ENCODE measurements at places on chromosomes 12 and 14.

GRCh38 chr14:104393898-104394381, 185.6 kb upstream of the C14orf180 start:
- no peak for DNase-seq

DNA sequence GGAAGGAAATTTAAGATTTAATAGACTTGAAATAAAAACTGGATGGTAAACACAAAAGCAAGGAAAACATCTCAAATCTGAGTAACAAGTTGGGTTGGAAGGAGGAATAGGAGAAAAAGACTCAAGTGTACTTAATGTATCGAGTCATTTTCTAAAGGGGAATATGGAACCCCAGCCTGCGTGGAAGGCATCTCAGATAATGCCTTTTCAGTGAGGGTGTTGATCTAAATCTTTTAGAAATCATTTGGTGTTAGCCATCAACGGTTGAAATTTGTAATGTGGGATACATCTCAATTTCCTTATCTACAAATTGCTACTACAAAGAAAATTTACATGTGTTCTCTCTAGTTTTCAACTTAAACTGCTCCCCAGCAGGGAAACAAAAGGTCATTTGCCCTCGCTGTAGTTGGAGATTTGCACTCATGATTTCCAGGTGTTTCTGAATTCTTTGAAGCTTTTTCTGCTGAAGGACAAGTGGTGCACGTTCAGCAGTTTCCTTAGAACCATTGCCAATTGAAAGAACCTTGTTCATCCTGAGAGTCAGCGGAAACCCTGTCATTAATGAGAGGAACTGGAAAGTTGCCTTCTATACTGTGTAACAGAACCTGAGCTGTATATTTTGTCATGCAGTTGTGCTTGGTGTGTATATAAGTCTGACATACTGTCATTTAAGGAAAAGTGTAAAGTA, 2.2 kb downstream of the PCBP2 start:
- DNase-seq: no peak

DNA sequence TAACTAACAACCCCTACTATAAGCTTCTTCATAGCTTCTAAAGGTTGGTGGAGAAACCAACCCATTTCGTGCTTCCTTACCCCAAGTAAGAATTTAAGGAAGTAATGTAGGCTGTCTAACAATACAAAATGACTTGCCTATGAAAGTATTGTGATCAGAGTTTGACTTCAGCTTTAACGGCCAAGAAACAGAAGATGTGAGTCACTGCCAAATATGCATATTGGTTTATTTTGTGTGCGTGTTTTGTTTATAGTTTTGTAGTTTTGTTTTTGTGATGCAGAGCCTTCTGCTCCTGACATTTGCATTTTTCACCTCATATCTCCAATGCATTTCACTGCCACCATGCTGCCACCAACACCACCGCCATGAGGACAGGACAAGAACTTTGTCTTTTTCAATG, 146.0 kb downstream of the FBXL14 start:
- no peak for DNase-seq

GRCh38 chr12:130162267-130162666, at the start of gene FZD10:
Gene FZD10, plus strand, starts transcription at chr12:130162464. Its CDS starts 479 bp downstream, at chr12:130162943.
- DNase-seq: no peak

DNA sequence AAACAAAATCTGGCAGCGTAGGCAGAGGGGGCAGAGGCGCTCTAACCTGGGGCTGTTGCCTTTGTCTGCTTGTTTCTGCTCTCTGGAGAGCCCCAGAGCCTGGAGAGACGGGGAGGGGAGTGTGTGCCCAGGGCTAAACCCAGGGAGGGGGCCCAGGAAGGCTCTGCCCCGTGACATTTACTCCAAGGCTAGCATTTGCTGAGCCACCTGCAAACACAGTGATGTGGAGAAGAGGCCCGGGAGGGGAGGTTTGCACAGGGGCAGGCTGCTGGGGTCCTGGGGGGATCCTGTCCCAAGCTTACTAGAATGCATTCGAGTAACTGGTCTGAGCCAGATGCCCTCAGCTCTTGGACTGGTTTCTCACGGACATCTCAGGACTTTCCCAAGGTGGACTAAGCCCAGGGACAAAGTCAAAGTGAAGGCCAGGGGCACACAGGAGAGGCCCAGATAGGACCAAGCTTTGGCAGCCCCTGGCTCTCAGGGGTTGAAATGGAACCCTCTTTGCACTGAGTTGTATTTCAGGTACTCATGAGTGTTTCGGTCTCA, 12.0 kb downstream of the MEG3 start:
- DNase-seq: no peak

DNA sequence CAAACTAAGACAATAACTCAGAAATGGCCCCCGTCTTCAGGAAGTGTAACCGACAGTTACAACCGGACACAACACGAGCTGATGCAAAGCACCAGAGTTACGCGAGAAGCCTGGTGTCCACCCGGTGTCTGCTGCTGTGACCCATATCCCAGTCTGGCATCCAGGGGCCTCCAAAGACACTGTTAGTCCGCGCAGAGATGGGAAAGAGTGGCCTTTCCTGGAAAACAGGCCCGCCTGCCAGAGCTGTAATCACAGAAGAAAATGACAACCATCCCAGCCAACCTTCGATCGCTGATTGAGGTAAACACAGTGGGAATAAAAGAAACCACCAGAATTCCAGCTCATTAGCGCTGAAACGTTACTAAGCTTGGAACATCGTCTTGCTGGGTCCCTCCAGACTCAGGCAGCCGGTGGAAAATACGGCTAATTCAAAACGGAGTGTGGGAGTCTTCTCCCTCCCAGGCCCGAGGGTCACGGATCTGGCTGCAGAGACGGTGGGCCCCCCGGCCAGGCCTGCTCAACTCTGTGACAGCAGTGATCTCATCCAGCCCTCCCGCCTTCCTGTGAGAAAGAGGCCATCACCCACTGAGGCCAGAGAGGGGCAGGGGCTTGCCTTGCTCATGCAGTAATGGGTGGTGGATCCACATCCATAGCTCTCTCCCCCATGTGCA, 273.9 kb upstream of the RTL1 start:
- no peak for DNase-seq

DNA sequence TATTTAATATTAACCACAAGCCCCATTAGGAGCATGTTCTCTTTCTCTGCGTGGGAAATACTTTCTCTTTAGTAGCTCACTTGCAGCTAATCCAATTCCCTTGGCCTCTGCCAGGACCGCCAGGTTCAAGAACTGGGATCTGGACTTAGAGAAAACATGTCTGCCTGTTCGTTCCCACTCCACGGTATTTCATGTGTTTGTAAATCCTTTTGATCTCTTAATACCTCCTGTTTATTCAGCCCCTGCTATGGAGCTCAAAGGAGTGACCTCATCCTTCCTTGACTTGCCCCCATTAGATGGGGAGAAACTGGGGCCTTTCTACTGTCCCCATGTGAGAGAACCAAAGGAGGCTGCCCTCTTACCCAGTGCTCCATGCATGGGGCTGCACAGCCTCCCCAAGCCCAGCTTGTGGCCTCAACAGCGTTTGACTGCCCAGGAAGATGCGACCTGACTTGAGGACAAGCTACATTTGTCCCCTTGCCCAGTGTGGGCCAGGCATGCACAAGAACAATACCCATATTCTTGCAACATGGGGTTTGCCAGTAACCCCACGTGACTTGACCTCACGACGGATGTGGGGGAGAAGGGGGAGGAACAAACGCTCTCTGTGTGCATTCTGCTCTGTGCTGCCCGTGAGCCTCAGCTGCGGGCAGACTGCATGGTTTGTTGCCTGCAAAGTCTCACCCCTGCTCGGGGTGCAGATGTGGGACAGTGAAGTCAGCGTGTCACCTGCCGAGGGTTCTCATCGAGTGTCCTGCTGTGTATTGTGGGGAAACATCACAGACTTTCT, 30.3 kb downstream of the CD9 start:
- DNase-seq: peak; percentile 77

Measured in stimulated activated effector memory CD8-positive, alpha-beta T cell treated with anti-CD3 and anti-CD28 coated beads, Interleukin-12 subunit alpha, Interleukin-12 subunit beta, amount 100 ng/mL, for 72 hours (primary cell).